Fibroblast of upper back skin (primary cell): ENCODE measurements at places on chromosomes 13 and 19.

DNA sequence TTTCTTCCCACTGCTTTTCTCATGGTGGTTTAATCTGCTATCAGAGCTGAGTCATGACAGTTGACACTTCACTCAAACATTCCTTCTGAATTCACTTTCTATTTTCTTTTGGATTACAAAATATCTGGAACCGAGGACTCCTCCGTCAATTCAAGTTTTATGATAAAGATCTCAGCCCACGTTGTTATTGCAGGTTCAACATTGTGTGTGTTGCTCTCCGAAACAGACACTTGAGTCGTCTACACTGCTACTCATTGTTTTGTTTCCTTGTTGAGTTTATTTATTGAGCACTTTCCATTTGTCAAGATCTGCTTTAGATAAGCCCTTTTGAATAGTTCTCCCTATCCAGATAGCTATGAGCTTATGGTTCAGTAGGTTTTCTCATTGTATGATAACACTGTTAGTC lies 636.1 kb upstream of the GPC6 start:
- DNase-seq = no peak

GRCh38 chr19:39518975-39519374 lies 4.0 kb downstream of the SELENOV start:
- no peak for DNase-seq

DNA sequence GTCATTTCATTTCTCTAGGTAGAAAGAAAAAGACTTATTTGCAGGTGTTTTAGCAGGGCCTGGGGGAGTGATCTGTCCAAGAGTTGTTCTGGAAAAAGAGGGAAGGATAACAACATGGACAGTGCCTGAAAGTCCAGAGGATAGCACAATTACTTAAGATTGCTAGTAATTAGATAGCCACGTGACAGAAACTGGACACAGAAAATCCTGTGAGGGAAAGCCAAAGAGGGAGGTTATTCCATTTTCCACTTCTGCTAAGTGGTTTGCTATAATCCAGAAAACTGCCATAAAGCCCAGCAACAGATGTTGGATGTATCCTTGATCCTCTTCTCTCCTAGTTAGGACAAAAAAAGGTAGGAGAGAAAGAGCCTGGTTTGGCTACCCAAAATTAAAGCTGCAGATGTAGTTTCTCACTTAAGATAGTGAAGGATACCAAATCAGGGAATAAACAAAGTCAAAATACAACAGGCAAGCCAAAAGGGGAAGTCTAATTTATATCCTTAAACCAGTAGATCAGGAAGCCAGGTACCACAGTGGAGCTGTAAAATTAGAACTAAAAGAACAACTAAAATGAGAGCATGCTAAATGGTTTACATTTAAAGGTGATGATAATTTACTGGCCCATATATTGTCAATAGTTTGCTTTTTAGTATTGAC lies 140.2 kb downstream of the VWA8 start:
- DNase-seq = no peak

GRCh38 chr19:14556662-14557188 lies 15.1 kb downstream of the NDUFB7 start:
- peak; percentile 64 for DNase-seq

- peak; percentile 75 for DNase-seq
These were observed 186.2 kb downstream of the USP12 start for GRCh38 chr13:26985285-26985878.

- DNase-seq = no peak
These were observed 55.4 kb upstream of the ATP12A start for GRCh38 chr13:24624801-24625231.

GRCh38 chr13:85853161-85853894 lies 54.1 kb upstream of the SLITRK6 start:
- no peak for DNase-seq

DNA sequence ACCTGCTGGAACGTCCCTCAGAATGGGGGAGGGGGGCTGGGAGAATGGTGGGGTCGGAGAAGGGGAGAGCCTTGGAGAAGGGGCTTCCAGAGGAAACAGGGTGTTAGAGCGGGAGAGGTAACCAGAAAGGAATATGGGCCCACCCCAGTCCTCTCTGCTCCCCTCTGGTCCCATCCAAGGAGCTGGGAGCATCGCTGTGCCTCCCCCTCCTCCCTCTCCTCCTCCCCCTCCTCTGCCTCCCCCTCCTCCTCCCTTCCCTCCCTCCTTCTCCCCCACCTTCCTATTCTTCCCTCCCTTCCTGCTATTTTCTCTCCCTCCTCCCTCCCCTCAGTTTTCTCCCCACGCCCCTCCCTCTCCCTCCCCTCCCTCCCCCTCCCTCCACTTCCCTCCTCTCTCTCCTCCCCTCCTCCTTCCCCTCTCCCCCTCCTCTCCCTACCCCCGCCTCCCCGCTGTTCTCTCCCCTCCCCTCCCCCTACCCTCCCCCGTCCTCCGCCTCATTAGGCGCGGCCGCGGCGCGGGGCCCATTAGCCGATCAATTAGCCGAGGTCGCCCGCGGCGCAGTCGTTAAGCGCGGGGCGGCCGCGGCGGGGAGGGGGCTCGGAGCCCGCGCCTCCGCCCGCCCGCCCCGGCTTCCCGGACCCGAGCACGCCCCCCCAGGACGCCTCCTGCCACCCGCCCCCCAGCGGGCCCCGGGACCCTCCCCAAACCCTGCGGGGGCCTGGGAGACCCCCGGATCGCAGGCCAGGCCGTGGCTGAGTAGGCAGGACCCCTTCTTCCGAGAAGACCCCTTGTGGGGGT lies 15.4 kb downstream of the TLE5 start:
- DNase-seq = no peak

GRCh38 chr19:29503140-29503758 lies 22.5 kb upstream of the VSTM2B start:
- DNase-seq = no peak

DNA sequence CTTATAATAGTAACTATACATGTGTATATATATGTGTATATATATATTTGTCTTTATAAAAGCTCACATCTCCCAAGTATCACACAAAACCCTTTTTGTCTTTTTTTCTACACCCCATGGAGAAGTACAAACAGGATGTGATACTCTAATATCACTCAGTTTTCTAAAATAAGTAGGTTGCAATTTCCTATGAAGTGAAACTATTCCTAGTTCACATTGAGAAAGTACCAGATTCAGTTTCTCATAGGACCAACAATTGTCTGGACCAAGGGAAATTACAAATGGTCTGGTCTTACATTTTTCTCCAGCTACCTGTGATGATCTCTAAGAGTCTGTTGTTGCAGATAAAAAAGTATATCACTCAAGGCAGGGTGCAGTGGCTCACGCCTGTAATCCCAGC lies 17.9 kb upstream of the LILRB1 start:
- no peak for DNase-seq

DNA sequence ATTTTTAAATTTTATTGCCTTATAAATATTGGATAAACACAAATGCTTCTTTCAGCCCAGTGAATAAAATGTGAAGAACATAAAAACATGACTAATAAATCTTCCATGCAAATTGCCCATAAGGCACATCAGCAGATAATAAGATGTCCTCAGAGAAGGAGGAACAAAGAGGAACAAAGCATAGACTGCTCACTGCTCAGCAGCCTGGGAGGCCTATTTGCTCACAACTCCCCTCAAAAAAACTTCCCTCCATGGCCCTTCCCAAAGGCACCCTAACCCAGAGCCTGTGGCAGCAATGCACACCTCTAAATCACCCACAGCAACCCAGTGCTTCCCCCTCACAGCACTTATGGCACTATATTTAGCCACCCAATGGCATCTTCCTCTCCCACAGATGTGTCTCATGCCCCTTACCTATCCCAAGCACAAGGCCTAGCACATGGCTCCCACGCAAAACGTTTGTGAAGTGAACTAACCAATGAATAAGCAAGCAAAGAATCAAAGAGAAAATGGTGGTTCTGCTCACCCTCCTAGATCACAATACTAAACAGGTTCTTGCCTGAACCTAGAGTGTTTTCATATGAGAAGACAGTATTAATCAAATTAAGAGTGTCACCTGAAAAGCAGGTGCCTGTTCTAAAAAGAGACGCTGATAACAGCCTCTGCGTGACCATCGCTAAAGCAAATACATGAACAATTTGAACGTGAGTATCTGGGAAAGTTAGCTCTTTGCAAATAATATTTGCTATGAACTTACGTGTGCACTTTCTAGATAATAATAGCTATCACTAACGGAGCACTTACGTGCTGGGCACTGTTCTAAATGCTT lies 96.9 kb downstream of the TBC1D4 start:
- no peak for DNase-seq

- no peak for DNase-seq
These were observed 84.8 kb downstream of the SLC7A1 start for GRCh38 chr13:29510651-29511084.

DNA sequence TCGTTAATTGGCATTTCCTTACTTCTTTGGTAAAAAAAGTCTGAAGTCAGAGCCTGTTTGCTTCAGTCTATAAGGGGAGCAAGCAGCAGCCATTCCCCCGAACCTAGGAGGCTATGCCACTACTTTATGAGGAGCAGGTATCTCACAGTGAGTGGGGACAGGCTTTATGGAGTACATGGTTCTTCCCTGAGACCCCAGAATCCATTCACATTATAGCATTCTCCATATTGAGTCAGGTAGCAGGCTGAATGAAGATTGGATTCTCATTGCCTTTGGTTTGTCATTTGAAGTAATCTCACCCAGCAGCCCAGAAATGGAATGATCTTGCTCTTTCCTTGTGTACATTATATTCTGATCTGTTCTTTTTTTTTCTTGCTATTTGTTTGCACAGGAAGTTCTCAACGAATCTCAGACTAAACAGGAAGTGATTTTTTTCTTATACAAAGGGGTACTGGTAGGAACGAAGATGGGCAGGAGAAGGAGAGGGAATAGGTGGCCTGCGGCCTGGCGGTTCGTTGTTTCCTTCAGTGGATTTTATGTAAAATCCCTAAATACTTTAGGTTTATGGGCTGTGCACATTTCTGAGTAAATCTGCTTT lies 74.4 kb downstream of the ARHGAP35 start:
- no peak for DNase-seq

DNA sequence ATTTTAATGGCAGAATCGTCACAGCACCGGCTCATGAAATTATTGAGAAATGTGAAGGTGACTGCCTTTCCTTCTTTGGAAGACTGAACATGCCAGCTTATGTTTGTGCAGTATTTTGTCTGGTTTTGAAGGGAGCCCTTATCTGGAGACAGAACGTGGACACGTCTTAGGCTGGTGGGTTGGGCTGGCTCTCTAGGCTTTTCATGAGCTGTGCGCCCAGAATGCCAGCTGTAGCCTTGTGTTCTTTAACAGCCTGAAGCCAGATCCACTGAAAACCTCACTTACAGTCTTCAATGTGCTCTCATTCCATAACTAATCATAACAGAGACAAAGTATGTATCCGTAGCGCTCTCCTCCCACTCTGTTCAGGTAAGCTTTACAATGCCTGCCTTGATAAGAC lies 184.4 kb upstream of the HTR2A start:
- DNase-seq = no peak

DNA sequence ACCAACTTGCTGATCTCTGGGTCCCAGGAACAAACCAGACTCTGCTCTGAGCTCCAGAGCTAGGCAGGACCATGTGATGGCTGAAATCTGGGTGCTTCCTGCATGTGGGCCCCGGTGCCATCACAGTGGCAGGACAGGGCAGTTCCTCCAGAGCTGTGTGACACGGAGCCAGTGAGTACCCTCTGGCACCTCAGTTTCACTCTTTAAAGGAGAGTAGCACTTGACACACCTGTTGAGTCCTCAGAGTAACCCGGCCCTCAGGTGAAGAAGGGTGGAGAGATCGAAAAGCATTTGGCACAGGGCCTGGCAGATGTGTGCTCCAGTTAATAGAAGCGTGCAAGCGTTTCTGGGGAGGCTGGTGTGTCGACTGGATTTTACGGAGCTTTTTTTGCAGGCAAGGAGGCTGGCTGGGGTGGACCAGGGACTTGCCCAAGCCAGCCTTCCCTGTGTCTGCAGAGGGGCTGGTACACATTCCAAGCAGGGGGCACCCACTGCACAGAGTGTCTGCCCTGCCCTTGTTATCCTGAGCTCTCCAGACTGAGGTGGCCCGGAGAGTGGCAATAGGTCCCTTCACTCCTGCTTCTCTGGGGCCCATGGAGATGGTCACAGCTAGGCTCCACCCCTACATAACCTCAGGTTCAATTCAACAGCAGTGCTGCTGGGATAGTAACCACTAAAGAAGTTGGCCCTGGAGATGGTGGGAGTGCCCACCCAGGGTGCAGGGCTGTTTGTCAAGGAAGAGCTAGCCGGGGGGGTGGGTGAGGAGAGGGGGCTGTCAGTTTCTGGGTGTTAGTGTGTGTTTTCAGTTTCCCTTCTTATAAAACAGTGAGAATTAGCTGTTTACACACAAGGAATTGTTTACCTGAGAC lies 8.3 kb downstream of the RPS19 start:
- no peak for DNase-seq

DNA sequence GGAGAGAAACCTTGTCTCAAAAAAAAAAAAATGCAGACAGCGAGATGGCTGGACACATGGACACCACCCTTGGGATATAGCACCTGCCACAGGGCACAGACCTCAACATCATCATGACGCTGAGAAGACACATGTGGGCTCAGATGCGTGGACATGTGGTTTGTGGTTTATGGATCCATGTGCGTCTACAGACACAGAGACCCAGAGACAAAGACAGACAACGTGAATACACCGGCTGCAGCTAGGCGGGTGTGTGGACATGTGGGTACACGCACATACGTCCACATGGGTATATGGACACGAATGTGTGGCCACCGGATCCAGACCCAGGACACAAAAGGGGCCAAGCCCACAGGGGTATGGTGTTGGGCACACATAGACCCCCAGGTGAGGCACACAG lies 1.3 kb downstream of the TNFSF14 start:
- no peak for DNase-seq

DNA sequence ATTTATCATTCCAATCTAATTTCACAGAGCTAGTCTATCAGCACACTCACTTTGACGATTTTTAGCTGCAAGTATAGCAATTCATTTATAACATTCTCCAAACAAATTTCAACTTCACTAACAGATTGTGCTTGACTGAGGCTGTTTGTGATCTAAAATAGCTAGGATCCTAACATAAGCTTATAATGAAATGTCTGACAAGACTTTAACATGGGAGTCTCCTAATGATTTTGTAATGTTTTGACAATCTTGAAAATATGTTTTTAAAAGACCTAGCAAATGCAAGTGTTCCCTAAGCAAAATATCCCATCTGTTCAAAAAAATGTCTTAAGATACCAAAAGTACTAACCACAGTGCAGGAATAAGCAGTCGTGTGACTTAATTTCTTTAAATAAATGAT lies 889.5 kb upstream of the SPRY2 start:
- DNase-seq = no peak

DNA sequence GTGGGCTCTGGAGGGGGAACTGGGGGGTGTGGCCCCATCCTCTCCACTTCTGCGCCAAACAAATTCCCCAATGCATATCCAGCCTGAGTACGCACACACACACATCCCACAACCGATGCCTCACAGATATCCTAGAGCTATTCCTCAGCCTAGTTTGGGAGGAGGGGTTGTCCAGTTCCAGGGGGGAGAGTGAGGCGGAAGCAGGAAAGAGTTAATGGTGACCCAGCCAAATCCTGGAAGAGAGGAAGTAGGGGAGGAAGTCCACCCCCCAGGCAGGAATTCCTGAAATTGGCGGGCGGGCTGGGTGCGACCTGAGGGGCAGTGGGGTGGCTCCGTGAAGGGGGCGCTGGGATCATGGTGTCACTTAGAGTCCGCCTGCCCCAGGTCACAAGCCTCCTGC lies 897 bp downstream of the GPR4 start:
- DNase-seq = no peak
